Fibroblast of skin of right quadriceps (primary cell): ENCODE measurements at places on chromosomes 12 and 14.

DNA sequence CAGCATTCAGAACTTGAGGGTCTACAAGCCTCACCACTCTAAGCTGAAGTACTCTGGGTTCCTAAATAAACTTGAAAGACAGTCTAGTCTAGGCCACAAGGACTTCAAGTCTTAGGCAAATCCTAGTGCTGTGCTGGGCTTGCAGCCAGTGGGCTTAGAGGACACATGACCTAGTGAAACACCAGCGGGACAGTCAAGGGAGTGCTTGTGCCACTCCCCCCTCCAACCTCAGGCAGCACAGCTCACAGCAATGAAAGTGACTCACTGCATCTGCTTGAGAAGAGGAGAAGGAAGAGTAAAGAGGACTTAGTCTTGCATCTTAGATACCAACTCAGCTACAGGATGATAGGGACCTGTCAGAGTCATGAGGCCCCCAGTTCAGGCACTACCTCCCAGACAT is 438.1 kb downstream of the IPO8 start:
- no peak for DNase-seq

DNA sequence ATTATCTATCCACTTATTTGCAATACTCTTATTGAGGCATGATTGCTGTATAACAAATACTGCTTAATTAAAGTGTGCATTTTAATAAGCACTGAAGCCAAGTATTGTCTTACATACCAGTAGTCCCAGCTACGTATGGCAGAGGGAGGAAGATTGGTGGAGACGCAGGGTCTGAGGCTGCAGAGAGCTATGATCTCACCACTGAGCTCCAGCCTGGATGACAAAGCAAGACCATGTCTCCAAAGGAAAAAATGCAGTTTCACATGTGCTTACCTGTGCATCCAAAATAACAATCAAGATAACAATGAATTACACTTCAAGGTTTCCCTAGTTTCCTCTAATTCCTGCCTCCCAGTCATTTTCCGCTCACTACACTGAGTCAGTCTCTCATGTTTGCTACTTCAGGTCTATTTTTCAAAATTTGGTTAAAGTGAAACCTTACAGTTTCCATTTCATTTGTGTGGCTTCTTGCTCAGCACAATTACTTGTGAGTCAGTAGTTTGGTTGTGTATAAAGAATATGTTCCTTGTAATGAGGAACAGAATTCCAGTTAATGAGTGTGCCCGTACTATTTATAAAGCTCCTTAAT is 1250.1 kb downstream of the TMEM121 start:
- DNase-seq: no peak

DNA sequence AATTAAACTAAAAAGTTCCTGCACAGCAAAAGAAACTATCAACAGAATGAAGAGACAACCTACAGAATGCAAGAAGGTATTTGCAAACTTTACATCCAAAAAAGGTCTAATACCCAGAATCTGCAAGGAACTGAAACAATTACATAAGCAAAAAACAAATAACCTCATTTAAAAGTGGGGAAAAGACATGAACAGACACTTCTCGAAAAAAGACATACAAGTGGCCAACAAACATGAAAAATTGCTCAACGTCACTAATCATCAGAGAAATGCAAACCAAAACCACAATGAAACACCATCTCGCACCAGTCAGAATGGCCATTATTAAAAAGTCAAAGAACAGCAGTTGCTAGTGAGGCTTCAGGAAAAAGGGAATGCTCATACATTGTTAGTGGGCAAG is 15.2 kb downstream of the PDE6H start:
- no peak for DNase-seq

- DNase-seq: no peak
Measured at GRCh38 chr12:112126911-112127310, 1.6 kb downstream of the TRAFD1 start.

GRCh38 chr12:56040151-56040550 is 1.6 kb upstream of the RPS26 start:
- no peak for DNase-seq

- DNase-seq: no peak
Measured at GRCh38 chr12:117069101-117069797, 30.0 kb downstream of the TESC start.

GRCh38 chr12:132138941-132139871 is 4.9 kb downstream of the DDX51 start:
- no peak for DNase-seq

DNA sequence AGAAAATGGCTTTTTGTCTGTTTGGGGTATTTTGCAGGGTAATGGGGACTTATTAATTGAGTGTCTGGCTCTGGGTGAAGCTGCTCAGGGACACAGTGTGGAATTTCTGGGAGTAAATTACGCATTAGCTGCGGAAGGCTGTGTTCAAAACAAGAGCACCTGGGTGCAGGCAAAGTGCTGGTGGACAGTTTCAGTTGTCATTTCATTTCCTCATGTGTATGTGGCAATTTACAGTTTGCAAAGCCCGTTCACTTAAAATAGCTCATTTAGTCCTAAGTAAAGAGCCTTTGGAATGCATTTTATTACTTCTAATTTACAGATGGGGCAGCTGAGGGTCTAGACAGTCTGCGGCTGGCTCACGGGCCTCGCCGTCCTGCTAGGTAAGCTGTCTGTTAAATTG is 546.8 kb downstream of the BCL11B start:
- DNase-seq: no peak

DNA sequence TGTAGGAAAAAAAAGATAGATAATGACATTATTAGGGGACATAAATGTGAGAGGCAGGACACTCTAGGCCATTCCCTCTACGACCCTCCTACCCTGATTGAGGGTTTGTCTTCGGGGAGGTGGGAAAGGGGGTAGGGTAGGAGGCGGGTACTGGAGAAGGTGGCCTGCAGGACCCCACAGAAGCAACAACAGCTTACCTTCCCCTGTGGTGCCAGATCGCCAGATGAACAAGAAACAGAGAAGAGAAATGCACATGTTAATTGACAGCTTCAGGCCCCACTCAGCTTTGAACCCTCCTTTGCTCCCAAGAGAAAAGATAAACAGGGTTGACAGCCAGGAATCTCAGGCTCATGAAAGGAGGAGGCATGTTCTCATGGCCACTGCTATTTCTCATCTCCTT is 4.8 kb downstream of the PHB2 start:
- no peak for DNase-seq

DNA sequence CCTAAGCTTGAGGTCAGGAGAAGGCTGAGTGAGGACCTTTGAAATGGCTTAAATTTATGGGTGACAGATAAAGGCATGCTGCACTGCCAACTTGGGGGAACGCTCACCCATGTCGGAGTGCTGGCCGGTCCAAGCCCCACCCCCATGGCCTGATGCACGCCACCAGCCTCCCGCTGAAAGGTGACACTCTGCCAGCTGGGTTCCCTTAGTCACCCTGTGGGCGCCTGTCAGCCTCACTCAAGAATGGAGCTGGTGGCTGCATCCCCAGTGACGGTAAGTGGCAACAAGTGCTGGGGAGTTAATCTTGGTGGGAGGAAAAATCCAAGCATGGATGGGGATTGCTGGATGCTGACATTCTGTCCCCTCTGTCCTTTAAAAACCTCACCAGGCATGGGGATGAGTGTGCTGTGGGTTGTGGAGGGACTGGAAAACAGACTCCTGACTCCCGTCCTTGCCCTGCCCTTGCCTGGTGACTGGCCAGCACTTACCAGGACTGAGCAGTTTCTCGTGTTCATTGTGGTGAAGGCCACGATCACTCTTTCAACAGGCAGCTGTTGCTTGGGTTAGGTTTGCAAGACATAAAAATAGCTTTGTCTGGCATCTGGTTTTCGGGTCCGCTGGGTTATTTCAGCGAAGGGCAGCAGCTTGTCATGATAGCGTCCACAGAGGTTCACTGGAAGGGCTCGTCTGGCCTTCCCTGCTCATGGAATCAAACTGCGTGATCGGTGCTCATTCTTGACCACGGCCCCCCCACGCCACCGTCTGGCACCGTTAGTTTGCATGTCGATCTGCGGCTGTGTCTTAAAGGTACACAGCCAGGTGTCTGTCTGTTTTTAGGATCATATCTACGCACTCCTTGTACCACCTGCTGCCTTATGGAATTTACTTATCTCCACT is 15.0 kb downstream of the ACACB start:
- no peak for DNase-seq

- no peak for DNase-seq
Measured at GRCh38 chr12:117033382-117034221, 65.6 kb downstream of the TESC start.

GRCh38 chr12:663293-663871 is at the start of gene NINJ2:
TSS of gene NINJ2 (minus strand) at chr12:663445. CDS start at chr12:663360, 85 bp downstream.
- DNase-seq: no peak

DNA sequence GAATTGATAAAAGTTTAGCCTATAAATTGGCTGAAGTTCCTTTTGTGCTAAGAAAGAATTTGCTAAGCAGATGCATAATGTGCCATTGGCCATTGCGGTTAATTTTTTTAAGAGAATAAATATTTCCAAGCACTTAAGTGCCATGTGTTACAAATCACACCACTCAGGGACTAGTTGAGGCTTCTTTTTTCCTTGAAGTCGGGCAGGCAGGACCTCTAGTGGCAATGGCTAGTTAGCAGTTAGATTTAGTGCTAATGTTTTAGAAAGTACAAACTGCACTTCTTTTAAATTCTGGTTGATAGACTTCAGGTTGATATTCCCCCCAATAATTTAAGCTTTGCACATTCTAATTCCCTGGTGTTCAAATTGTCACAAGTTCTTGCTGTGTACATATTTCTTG is 294.3 kb downstream of the APAF1 start:
- DNase-seq: peak; percentile 39

- no peak for DNase-seq
Measured at GRCh38 chr12:128909653-128910052, 56.4 kb downstream of the GLT1D1 start.

GRCh38 chr12:56983386-56983785 is 23.0 kb downstream of the ZBTB39 start:
- DNase-seq: no peak

GRCh38 chr14:59484639-59485175 is 390 bp downstream of the JKAMP start:
- DNase-seq: no peak

DNA sequence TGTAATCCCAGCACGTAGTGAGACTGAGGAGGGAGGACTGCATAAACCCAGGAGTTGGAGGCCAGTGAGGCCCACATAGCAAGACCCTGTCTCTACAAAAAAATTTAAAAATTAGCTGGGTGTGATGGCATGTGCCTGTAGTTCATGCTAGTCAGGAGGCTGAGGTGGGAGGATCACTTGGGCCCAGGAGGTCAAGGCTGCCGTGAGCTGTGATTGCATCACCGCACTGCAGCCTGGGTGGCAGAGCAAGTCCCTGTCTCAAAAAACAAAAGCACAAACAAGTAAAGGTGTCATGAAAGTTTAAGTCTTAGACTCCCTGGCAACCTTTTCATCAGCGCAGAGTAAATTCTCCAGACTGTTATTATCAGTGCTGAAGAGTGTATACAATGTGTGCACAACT is 10.4 kb downstream of the TMEM30B start:
- no peak for DNase-seq

DNA sequence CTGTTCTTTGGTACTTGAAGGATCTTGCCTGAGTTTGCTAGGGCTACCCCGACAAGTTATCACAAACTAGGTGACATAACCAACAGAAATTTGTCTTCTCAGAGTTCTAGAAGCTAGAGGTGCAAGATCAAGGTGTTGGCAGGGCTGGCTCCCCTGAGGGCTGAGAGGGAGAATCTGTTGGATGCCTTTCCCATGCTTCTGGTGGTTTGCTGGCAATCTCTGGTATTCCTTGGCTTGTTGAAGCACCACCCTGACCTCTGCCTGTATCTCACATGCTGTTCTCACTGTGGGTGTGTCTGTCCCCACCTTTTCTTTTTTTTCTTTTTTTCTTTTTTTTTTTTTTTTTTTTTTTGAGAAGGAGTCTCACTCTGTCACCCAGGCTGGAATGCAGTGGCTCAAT is 81.2 kb downstream of the VCPKMT start:
- no peak for DNase-seq

- DNase-seq: no peak
Measured at GRCh38 chr12:54009171-54010052, 627 bp downstream of the HOXC8 start.

GRCh38 chr12:31326736-31327659 is 1.0 kb upstream of the SINHCAF start:
- DNase-seq: peak; percentile 11

DNA sequence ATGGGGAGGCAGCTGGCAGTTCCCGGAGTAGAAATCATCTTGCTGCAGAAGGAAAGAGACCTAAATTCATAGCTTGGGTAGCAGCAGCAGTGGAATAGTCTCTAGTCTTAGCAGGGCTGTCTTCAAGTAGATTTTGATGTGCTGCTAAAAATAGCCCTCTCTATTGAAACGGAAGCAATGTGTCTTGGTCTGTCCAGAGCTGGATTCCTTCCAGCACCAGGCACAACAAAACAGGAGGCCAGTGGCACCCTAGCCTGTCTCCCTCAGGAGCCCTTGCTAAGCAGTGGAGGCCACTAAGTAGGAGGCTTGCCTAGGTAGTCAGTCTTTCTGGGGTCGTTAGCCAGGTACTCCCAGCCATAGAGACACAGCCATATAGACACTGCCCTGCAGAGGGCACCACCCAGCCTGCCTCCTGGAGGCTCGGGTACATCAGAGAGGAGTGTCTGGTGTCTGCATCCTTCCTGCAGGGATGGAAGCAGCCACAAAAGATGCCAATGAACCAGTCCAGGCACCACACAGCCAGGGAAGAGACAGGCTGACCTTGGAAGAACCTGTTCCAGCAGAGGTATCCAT is 97.5 kb downstream of the CRACR2A start:
- DNase-seq: peak; percentile 11

DNA sequence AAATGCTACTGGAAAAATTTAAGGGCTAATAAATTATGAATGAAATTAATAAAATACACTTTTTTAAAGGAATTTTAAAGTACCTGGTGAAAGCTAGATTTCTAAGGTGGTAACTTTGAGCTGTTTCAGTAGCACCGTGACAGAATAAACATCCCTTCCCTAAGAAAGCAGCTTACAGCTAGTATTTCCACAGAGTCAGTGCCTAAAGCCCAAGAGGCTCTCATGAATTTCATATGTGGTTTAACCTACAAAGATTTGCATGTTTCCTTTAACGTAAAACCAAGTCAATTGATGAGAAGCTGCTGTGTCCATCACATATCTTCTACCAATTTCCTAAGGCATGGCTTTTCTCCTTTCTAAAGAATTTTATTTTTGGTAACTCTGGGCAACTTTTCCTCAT is 56.8 kb downstream of the IFNG start:
- no peak for DNase-seq

GRCh38 chr12:97642911-97643310 is 180.3 kb downstream of the RMST start:
- DNase-seq: no peak

GRCh38 chr12:47938093-47938492 is 25.3 kb upstream of the TMEM106C start:
- peak; percentile 68 for DNase-seq

- no peak for DNase-seq
Measured at GRCh38 chr12:131959641-131960589, 10.2 kb downstream of the EP400 start.

GRCh38 chr12:111158992-111159391 is 209.9 kb downstream of the PHETA1 start:
- DNase-seq: no peak

- DNase-seq: no peak
Measured at GRCh38 chr14:87916103-87916885, 76.7 kb downstream of the GALC start.

DNA sequence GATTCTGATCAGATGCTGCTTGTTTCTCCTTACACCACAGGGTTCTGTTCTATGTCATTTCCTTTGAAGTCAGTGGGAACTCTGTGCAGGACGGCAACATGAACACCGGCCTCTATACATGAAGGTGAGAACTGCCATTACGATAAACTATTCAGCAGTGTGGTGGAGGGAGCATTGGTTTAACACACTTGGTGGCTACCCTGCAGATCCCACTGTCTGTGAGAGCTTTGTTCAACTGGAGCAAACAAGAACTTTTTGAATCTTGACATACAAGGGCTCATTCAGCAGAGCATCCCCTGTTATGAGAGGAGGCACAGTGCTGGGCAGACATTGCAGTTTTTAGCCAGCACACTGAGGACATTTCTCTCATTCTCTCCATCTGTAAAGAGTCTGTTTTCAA is 10.7 kb upstream of the FRS2 start:
- no peak for DNase-seq
